EH (cell line): ENCODE measurements at places on chromosomes 5 and 9.

- no peak for DNase-seq
These were observed 132.4 kb downstream of the KCNIP1 start for GRCh38 chr5:170636206-170636605.

GRCh38 chr5:55994495-55994997 lies at the start of gene IL6ST:
Gene IL6ST (minus strand): TSS chr5:55994963. CDS start chr5:55976278, 18,685 bp downstream.
- peak; percentile 89 for DNase-seq

- peak; percentile 43 for DNase-seq
These were observed 25.2 kb downstream of the OCLN start for GRCh38 chr5:69517763-69518212.

- peak; percentile 85 for DNase-seq
These were observed 124.6 kb downstream of the ARHGAP26 start for GRCh38 chr5:142894749-142895148.

DNA sequence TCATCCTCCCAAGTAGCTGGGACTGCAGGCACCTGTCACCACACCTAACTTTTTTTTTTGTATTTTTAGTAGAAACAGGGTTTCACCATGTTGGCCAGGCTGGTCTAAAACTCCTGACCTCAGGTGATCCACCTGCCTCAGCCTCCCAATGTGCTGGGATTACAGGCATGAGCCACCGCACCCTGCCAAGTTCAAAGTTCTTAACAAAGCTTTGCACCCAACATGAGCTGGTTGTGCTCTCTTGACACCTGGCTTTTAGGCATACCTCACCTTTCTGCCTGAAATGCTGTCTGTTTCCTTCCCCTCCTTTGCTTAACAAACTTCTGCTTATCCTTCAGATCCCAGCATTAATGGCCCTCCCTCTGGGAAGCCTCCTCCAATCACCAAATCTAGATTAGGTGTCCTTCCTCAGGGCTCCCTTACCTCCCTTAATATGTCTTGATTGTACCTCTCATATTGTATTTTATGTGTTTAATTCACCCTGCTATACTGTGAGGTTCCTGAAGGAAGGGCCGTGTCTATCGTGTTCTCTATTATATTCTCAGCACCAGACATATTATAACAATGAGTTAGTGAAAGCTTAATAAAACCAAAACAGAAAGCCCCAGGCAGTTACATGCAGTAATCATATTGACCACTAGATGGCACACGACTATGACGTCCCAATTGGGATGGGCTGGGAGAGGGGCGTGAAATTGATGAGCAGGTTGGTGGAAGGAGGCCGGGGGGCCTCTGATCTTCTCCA lies 62.9 kb upstream of the PPARGC1B start:
- peak; percentile 32 for DNase-seq

DNA sequence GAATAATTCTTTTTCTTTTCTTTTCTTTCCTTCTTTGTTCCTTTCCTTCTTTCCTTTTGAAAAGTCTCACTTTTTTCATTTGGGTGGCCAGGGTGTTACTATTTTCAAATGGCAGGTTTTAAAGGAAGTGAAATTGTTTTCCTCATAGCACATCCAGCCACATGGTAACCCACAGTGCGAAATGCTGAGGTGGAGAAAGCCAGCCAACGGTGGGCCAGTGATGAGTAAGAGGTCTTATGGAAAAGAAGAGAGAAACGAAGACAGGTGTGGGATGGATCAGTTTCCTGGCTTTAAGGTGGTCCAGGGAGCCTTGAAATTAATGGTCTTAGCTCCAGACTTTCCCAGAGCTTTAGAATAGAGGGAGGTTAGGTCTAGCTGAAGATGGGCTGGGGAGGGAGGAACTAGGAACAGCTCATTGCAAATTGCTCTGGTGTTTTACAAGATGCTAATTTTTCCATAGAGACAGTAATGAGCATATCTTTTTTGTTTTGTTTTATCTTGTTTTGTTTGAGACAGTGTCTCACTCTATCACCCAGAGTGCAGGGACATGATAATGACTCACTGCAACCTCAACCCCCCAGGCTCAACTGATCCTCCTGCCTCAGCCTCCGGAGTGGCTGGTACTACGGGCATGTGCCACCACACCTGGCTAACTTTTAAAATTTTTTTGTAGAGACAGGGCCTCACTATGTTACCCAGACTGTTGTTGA lies 17.8 kb downstream of the ITK start:
- no peak for DNase-seq

DNA sequence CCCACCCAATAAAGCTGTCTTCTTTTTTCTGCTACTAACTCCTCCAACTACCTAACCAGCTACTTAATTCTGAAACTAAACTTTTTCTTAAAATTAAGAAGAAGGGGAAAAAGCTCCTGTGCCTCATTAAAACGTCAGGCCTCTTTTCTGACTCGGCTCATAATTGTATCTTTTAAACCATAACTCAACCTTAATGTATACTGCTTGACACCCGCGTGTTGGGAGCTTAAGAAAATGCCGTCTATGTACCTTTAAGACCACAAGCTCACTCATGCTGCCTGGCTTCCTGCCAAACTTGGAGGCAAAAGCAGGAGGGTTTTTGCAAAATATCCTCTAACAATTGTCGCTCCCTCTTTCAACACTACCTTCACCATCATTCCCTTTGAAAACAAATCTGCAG lies 5.0 kb downstream of the EBF1 start:
- DNase-seq = peak; percentile 35

DNA sequence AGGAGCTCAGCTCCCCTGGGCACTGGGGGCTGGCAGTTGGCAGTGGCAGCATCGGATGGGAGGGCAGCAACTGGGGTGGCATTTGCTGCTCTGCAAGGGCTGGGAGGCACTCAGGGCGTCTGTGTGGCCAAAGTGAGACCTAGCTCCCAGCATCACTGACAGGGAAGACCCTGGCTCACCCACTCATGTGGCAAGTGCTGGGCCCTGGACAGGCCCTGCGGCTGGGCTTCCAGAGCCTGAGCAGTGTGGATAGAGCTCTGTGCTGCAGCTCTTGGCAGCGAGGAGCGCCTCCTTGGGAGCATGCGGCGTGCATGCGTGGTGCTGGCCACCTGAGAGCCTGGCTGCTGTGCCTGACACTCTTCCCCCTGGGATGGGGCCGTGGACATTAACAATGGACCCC lies 10.2 kb downstream of the CEP72 start:
- no peak for DNase-seq

- DNase-seq = no peak
These were observed 4.5 kb upstream of the OTP start for GRCh38 chr5:77642738-77643653.

DNA sequence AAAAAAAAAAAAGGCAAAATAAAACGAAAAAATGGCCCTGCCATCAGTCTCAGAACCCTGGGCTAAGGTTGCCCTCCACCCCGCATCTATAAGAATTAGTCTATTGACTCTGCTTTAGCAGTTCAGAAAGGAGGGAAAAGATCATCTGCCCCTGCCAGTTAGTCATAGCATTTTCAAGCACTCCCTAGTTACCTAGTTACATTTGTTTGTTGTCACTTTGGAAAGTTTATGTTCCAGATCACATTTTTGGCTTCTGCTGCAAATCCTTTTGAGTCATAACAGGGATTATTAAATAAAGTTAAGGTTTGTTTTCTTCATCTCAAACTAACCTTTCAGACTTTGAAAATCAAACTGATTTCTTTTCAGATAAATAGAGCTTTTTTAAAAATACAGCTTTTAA lies 52.1 kb downstream of the AQP7 start:
- DNase-seq = peak; percentile 72

DNA sequence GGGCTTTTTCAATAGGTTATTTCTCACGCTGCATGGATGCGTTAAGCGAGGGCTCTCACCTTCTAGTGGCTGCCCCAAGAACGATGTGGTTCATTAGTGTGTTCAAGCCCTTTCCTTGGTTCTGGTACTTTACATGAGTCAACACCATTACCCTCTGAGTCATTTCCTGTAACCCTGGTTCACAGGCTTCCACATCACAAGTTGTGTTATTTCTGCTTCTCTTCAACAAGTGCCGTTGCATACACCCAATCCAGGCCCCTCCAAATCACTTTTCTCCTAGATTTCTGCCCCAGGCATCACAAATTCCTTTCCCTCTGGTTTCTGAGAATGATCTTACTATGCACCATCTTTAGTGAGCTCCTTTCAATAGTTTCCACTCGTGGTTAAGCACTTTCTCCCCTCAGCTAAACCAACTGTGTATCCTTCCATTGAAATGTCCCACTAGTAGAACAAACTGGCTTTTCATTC lies 69.5 kb upstream of the RAD23B start:
- DNase-seq = peak; percentile 98

DNA sequence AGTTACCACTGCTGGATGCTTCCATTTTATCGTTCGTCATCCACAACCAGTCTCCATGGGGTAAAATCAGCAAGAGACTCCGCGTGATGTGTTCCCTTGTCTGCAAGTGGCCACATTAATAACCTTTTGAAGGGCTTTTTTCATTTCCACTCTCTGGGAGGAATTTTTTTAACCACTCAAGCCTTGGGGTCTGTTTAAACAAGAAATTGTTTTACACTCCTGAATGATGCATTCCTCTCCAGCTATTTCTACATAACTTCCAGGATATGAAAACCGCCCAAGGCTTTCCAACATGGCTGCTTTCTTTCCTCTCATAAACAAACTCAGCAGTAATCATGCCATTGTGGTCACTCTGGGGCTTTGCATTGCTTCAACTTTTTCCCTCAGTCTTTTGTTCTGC lies 217.2 kb upstream of the DAPK1 start:
- peak; percentile 100 for DNase-seq

DNA sequence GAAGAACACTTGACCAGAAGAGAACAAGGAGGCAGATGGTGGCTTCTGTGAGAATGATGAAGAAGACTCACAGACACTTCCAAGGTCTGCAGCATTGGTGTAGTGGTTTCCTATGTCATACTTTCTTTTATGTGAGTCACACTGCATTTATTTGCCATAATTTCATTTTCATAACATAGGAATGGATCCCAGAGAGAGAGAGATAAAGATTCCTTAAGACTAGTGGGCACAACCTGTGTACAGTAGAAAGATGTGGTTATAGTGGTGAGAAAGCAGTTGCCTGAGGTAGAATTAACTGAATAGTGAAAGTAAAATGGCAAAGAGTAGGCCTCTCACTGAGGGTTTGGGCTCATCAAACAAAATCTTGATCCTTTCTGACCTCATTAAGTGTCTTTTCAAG lies 7.6 kb upstream of the CCDC152 start:
- DNase-seq = no peak

DNA sequence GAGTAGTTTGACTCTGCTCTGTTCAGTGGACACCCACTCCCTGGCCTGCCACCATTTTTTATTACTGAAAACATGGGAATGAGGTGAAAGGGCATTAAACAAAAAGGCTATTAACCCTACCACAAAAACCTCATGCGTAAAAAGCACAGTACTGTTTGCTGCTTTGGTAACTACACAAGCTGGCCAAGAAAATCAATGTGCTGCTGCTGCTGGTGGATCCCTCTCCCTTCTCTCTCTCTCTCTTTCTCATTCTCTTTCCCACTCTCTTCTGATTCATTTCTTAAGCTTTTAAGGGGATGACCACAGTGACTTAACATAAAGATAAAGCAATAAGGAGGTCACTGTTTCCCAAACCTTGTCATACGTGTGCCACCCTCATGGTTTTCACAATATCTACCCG lies 183.2 kb upstream of the TBC1D2 start:
- DNase-seq = peak; percentile 30

DNA sequence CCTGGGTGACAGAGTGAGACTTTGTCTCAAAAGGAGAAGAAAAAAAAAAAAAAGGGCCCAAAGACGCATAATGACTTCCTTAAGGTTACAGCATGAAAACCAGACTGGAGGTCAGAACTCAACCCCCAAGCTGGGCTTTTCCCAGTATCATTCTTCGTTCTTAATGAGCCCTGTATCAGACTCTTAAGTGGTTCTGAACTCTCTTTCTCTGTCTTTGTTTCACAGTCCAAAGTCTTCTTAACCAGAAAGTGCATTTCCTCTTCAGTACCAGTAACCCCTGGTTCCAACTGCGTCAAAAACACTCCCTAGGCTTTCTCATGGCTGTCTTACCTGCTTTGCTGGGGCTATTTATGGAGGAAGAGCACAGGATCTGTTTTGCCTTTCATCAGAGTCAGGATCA lies 38.4 kb upstream of the SHB start:
- no peak for DNase-seq

GRCh38 chr9:130682421-130683121 lies 11.0 kb upstream of the EXOSC2 start:
- peak; percentile 81 for DNase-seq

GRCh38 chr5:102819634-102820033 lies 64.5 kb downstream of the PAM start:
- DNase-seq = peak; percentile 29

DNA sequence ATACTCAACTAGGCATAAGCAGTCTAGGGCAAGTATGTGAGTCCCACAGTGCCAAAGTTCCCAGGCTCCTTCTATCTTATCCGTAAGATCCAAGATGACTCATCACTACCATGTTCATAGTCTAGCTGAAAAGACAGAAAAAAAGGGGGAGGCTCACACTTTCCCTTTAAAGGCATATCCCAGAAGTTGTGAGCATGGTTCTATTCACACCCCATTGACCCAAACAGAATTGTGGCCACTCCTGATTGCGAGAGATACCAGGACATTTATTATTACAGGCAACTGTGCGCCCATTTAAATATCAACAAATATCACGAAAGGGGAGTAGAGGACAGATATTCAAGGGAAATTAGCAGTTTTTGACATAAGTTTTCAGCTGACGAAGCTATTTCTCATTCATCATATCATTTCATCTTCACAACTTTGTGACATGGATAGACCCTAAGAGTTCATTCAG lies 8.1 kb upstream of the PFDN1 start:
- DNase-seq = peak; percentile 94

GRCh38 chr9:25677301-25678146 lies 720 bp downstream of the TUSC1 start:
- peak; percentile 82 for DNase-seq

- DNase-seq = no peak
These were observed 145.3 kb upstream of the SGCD start for GRCh38 chr5:156181656-156182055.

- peak; percentile 37 for DNase-seq
These were observed 7.6 kb downstream of the ARPC5L start for GRCh38 chr9:124869466-124869985.

DNA sequence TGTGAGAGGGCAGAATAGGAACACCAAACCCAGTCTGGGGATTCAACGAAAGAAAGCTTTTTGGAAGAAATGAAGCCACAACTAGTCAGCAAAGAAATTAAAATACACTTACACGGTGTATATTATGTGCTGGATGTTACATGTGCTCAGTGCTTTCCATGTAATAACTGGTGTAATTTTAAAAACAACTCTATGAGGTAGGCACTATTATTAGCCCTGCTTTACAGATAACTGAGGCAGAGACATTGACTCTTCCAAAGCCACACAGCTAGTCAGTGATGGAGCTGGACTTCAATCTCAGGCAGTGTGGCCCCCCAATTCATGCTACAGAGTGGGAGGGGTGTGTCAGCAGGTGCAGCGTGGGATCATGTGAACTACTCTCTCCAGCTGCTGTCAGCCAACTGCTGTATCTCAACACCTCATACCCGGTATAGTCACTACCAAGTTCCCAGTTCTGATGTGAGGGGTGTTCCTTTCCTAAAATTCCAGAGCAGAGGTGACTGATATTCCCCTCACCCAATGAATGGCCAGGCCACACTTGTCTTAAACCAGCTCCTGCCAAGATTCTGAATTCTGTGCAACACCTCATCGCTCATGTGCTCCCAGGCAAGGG lies 33.8 kb upstream of the TJP2 start:
- DNase-seq = no peak
